Stimulated activated CD8-positive, alpha-beta memory T cell treated with anti-CD3 and anti-CD28 coated beads, Interleukin-12 subunit alpha, Interleukin-12 subunit beta, amount 100 ng/mL, for 4 hours (primary cell): ENCODE measurements at places on chromosomes 6 and 20.

- no peak for DNase-seq
Observed at GRCh38 chr6:123771126-123771525, 32.5 kb upstream of the NKAIN2 start.

- DNase-seq = no peak
Observed at GRCh38 chr6:46042355-46042999, 26.8 kb upstream of the CLIC5 start.

DNA sequence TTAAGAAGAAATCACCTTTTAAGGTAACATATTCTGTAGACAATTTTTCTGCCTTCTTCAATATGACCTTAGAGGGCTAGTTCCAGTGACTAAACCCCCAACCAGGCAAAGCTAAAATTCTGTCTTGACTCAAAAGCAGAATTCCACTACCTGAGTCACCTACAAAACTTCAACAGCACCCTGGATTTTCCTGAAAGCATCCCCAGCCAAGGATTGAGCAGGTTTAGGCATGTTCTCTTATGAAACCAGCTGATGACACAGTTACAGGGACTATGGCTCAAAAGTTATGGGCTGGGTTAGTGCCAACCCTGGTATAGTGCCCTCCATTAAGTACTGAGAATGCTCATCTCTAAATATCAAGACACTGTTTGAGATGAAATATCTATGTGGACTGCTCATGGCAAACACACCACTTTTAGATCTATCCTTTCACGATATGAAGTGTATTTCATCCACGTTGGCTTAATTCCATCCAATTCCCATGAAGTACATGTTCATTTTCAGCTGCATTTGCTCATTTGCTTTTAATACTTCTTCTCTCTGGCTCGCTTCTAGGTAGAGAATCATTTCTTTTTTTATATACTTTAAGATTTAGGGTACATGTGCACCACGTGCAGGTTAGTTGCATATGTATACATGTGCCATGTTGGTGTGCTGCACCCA, 53.6 kb upstream of the TNFAIP3 start:
- DNase-seq = no peak

GRCh38 chr6:25548451-25548850, 103.6 kb upstream of the SCGN start:
- no peak for DNase-seq

DNA sequence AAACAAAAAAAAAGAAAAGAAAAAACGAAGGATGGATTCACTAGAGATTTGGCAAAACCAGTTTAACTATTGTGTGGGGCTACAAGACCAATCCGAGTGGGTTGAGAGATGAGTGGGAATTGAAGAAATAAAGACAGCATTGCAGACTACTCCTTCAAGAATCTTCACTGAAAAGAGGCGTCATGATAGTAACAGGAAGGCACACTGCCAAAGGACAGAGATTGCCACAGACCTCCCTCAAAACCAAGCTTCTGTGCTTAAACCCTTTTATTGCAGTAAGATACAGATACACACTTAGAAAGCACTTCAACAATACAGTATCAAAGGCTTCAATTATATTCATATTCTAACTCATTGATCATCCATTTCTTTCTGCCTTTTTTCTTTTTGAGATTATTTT, 103.9 kb downstream of the IPCEF1 start:
- DNase-seq = no peak

- no peak for DNase-seq
Observed at GRCh38 chr20:10453241-10453640, 18.1 kb downstream of the SLX4IP start.

GRCh38 chr6:57259064-57259463, 37.0 kb upstream of the RAB23 start:
- DNase-seq = no peak

GRCh38 chr6:132298344-132298949, 102.8 kb downstream of the MOXD1 start:
- no peak for DNase-seq

DNA sequence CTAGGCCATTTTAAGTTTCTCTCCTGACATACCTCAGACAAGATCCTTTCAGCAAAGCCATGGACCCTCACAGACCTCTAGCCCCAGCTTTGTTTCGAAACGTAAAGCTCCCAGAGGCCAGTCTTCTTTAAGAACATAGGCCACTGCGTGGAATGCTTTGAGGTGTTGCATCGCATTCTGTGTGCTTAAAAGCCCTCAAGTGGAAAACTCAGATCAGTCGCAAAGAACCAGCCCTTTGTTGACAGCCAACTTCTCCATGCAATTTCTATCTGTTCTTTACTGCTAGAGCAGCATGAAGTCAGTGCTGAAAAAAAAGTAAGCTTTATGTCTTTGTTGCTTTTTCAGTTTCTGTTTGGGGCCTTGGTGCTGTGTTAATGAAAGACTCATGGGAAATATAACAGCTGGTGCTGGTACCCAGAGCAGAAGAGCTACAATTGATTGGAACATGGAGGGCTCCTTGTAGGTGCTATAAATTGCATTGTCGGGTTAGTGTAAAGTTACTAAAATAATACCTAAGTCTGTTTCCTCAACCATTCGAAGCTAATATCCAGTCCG, 142.6 kb downstream of the MAP3K7 start:
- DNase-seq = no peak
